ENCODE measurements at places on chromosomes 12 and 14. TPM values are rescaled to one million over a fixed set of nuclear protein-coding genes. Genes with fewer than 3 reads are reported as not detected.

GRCh38 chr12:115949675-115950074 is 327.8 kb downstream of the MED13L start:
- H3K4me3 ChIP-seq = no peak overlapping the region
- no peaks in the 10 kb centered on the region for H3K4me1 ChIP-seq
- H3K27ac ChIP-seq = no peak overlapping the region
- no peaks in the 10 kb centered on the region for H3K27me3 ChIP-seq
- no peak for DNase-seq

The ANKRD33 gene
- total RNA-seq = not detected

The RPS6KL1 gene
- 5.6 TPM for total RNA-seq

DNA sequence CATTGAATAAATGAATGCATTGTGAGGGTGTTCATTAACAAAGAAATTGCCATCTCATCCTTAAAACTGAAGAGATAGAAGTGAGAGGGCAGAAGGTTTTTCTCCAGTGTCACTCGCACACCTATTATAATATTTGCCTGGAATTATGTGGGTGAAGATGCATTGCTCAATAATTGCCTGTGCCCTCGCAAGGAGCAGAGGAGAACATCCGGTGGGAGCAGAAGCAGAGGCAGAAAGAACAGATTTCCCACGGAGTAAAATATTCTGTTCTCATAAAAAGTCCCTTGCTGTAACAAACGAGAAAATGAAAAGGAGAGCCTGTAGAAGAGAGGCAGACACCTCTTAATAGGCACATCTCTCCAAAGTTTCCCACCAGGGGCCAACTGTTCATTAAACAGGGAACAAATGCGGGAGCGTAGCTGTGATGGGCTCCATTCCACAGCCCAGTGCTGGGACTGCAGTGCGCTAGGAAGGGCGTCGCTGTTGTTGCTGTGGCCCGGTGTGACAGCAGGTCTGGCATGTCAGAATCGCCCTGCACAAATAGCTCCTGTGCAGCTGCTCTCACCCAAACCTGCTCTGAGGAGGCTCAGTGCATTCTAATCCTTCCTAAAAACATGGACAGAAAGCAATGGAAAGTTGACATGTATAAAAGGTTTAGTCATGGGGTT is 359.8 kb downstream of the APAF1 start:
- no peaks in the 10 kb centered on the region for H3K36me3 ChIP-seq
- DNase-seq = no peak
- H3K4me3 ChIP-seq = no peak overlapping the region
- no peaks in the 10 kb centered on the region for H3K4me1 ChIP-seq
- H3K27ac ChIP-seq = no peak overlapping the region

DNA sequence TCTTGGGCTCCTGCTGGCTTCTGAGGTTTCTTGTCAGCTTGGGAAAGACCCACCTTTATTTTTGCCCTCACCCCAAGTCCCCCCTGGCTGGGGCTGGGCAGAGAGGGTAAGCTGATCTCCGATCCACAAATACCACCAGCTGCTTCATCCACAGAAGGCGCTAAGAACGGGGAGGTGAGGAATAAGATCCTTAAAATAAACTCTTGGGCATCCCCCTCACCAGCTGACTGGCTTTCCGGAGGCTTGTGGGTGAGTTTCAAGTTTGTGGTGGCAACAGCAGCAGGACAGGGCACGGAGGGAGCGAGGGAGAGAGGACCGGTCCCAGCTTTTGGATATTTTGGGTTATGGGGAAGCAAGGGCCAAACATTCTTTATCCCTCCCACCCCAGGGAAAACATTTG is 20.8 kb upstream of the HSPB8 start:
- DNase-seq = no peak
- no peaks in the 10 kb centered on the region for H3K4me1 ChIP-seq
- no peaks in the 10 kb centered on the region for H3K36me3 ChIP-seq
- H3K4me3 ChIP-seq = no peak overlapping the region
- no peak overlapping the region for H3K27ac ChIP-seq

DNA sequence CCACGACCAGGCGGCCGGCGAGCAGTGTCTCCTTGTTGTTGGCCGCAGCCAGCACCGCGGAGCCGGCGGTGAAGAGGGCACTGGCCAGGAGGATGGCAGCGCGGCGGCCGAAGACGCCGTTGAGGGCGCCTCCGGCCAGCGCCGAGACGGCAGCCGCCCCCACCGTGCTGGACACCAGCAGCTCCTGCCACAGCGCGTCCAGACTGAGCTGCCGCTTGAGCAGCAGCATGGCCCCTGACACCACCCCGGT is 691 bp downstream of the SLC2A13 start:
- no peaks in the 10 kb centered on the region for H3K27me3 ChIP-seq
- peak overlapping the region; percentile 75 for H3K27ac ChIP-seq
- H3K4me3 ChIP-seq = peak overlapping the region; percentile 94
- DNase-seq = no peak
- peaks cover 4% of the 10 kb centered on the region for H3K4me1 ChIP-seq

All from breast epithelium (tissue), 4 donors.